ENCODE measurements at places on chromosomes 7 and 10.

GRCh38 chr7:101604331-101604933 lies 24.7 kb downstream of the MYL10 start:
- no peak for DNase-seq

DNA sequence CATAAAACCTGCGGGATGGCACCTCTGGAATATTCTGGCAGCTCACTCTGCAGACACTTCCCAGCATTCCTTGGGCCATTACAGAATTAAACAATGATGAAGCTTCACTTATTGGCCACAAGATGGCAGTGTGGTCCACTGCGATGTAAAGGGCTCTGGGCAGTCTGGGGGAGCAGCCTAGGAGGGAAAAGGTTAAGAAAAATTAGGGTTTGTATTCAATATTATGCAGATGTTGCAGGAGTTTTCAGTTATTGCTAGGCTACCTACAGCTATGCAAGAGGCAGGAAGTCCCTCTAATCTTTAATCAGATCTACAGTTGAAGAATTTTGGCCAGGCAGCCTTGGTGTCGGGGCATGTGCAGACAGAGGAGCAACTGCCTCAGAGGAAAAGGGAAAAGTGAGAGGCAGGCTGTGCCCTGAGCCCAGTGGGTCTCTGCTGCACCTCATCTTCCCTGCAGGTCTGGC lies 233.2 kb upstream of the PRSS1 start:
- DNase-seq: peak; percentile 48

GRCh38 chr10:77328272-77328816 lies 309.3 kb downstream of the KCNMA1 start:
- no peak for DNase-seq

DNA sequence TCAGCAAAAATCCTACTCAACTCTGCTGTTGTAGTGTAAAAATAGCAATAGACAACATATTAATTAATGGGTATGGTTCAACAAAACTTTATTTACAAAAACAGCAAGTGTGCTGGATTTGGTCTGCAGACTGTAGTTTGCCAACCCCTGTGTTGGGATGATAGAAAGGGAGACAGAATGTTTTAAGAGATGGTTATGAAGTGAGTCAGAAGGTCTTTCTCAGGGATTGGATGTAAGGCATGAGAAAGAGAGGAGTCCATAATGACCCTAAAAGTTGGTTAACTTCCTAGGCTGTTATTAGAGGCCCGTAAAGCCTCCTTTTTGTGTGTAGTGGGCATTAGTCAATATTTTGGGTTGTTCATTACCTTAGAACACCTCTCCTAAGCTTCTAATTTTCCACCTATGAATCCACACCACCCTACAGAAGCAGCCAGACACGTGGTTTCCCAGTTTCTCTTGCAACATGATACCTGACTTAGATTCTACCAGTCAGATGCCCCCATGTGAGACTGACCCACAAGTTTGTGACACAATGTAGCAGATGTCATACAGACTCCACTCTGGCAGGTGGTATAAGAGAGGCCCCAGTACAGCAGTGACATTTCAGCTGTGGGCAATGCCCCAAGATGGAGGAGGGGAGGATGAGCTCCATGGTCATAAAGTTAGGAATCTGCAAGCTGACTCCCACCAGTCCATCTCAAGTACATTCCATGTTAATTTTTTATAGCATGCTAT lies 1015.6 kb downstream of the KCNMA1 start:
- DNase-seq: no peak

DNA sequence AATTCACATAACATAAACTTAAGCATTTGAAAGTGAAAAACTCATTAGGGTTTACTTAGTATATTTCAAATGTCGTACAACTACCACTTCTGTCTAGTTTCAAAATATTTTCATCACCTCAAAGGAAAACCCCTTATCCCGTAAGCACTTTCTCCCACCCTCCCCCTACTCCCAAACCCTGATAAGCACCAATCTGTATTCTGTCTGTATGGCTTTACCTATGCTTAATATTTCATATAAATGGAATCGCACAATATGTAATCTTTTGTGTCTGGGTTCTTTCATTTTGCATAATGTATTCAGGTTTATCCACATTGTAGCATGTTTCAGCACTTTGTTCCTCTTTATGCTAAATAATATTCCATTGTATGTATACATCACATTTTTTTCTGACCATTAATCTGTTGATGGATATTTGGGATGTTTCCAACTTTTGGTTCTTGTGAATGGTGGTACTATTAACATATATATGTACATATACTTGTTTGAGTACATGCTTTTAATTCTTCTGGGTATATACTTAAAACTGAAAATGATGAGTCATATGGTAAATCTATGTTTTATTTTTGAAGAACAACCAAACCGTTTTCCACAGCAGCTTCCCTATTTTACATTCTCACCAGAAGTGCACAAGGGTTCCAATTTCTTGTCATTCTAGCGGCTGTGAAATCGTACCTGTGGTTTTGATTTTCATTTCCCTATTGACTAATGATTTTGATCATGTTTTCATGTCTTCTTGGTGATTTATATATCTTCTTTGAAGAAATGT lies 6.2 kb upstream of the STARD3NL start:
- DNase-seq: no peak

- DNase-seq: no peak
Observed at GRCh38 chr10:129075508-129075907, 391.5 kb upstream of the MGMT start.

DNA sequence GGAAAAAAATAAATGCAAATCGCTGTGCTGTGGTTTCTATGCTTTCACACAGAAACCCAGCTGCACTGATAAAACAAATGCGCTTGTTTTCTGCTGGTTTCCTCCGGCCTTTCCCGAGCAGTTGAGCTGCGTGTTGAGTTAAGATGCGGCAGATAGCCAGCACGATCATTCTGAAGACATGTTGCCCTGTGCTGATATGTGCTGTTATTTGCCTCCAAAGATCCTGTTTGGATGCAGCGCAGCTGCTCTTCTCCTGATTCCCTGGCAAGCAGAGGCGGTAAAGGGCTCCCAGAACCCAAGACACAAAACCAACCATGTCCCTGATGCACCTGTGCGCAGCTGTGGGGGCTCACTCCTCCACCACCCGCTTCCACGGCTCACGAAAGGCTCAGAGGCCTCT lies 225.4 kb downstream of the PAXIP1 start:
- DNase-seq: no peak

- peak; percentile 81 for DNase-seq
Observed at GRCh38 chr7:150388709-150389531, 9.8 kb downstream of the ZNF775 start.

DNA sequence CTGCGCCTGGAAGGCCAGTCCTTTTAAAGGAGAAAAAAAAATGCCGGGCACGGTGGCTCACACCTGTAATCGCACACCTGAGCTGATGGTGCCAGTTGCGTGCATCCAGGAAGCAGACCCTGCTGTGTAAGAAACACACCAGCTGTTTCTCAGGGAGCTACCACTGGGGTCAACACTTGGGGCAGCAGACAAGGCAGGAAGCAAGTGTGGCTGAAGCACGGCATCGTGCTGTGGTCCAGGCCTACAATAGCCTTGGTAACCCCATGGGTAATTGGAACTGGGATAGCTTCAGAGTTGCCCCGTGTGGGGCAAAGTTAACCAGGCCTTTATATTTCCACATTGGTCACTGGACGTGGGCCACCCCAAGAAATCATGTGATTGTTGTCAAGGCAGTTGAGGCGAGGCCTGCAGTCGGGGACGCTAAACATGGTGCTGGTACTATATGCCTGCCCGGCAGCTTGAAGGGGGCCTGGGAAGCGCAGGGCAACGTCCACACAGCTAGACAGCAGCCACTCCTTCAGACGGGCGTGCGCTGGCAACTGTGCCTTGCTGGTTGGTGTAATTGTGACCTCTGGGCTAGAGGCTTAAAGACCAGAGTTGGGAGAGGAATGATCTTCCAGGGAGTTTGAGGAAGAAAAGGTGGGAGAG lies 2.5 kb upstream of the TACR2 start:
- DNase-seq: no peak

DNA sequence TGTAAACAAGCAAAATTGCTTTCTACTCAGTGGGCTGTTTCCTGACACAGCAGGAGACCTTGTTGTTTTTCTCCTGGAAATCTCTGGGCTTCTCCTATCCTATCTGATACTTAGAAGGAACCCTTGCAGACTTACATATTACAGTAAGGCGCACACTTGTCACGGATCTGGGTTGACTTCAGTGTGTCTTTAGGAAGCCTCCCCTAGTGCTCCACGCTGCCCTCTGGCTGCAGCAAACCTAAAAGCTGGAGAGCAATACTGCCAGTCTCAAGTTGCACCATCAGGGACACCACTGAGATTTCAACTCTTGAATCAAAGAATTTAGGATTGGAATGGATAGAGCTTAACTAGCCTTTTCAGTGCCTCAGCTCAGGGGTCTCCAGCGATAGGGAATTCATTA lies 495.3 kb downstream of the LRMDA start:
- no peak for DNase-seq

DNA sequence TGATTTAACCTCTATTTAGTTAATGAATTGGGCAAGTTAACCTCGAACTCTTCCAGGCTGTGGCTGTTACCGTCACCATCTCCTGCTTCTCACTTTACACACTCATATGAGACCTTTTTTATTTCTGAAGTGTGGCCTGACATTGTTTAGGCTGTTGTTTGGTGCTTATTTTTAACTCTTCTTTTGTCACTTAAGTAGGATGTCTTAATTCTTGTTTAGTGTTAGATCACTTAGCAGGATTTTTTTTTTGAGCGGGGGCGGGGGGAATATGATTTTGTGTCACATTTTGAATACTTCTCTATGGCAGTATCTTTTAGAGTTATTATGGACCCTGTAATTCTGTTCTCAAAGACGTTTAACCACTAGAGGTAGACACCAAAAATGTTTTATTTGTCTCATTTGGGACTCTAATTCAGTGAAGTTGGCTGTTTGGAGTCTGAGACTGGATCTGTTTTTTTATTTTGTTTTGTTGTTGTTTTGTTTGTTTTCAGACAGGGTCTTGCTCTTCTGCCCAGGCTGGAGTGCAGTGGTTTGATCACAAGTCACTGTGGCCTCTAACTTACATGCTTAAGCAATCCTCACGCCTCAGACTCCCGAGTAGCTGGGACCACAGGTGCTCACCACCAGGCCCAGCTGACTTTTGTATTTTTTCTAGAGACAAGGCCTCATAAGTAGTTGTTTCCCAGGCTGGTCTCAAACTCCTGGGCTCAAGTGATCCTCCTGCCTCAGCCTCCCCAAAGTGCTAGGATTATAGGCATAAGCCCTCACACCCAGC lies 73.5 kb downstream of the CUX1 start:
- no peak for DNase-seq

- DNase-seq: no peak
Observed at GRCh38 chr7:103932389-103932788, 57.1 kb downstream of the RELN start.

DNA sequence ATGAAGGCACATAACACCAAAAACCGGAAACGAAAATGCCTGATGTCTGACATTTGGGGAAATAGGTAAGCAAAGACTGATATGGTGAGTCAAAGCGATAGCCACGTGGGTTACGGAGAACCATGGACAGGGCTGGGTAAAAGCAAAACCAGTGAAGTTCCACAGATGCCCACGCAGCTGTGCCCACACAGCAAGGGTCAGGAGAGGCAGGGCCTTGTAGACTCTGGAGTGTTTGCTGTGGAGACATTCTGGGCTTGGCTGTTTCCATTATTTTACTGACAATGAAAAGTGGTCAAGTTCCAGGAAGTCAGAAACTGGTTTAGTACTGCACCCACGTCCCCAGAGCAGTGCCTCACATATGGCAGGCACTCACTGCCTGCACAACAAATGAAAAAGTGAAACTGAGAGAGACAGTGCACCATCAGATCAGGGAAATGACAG lies 148.7 kb downstream of the ZMYND11 start:
- no peak for DNase-seq

GRCh38 chr7:42456756-42457276 lies 219.8 kb upstream of the GLI3 start:
- no peak for DNase-seq

GRCh38 chr7:107712896-107713295 lies 31.0 kb upstream of the CBLL1 start:
- no peak for DNase-seq

DNA sequence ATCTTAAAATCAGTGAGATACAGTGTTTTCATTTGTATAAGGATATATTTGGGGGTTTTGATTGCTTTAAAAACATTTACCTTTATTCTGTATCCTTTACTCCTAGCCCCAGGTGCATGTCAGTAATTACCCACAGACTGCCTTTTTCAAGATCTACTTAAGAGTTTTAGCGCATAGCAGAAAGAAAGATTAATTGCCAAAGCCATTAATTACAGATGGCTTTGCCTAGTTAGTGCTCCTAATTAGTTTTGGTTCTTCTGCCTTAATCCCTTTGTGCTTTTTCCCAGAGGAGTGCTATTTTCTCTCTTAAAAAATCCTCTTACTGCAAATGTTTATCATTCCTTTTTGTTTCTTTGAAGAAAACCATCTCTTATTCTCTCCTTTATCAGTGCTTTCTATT lies 122.8 kb downstream of the MAPK8 start:
- no peak for DNase-seq

- DNase-seq: no peak
Observed at GRCh38 chr7:128405471-128406313, 4.1 kb downstream of the IMPDH1 start.

DNA sequence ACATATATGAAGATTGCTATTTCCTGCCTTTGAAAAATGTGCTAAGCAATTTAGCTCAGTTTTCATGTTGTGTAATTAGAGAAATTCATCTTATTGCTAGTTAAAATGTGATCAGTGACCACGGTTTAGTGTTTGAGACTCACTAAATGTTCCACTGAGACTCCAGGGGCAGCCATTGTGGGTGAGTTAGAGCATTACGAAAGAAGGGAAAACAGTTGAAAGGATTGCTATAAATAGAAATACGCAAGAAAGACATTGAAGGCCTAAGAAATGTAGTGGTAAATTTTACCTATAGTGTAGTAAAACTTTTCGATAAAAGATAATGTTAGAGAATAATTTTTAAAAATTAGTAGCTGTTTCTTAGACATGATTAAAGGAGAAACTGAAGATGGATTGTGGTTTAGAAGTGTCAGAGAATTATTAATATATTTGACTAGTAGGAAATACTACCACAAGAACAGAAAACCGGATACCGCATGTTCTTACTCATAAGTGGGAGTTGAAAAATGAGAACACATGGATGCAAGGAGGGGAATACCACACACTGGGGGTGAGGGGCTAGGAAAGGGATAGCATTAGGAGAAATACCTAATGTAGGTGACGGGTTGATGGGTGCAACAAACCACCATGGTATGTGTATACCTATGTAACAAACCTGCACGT lies 394.5 kb downstream of the SEMA3D start:
- no peak for DNase-seq

- DNase-seq: peak; percentile 52
Observed at GRCh38 chr7:157384301-157384700, 47.5 kb downstream of the DNAJB6 start.

- no peak for DNase-seq
Observed at GRCh38 chr7:18420748-18421147, 74.8 kb upstream of the HDAC9 start.
